ENCODE measurements at places on chromosomes 3 and 15.

- no peak for DNase-seq
These were observed 59.0 kb downstream of the FRMD4B start for GRCh38 chr3:69326855-69327300.

- no peak for DNase-seq
These were observed 29.3 kb downstream of the UBE2E1 start for GRCh38 chr3:23835087-23835486.

DNA sequence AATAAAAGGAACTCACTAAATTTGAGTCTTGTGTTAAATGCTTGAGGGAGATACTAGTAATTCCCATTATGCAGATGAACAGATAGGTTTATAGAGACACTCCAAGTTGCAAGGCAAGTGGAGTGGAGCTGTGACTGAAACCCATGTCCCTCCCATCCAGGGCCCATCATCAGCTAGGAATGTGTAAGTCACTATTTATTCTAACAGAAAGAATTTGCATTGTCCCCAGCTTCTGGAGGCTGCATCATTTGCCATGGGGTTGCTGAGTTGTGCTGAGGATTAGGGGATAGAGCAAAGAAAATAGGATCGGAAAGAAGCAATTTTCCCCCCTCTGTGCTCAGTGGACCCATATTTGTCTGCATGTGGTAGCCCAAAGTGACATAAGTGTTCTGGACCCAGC, 197.4 kb upstream of the RGMA start:
- DNase-seq, result no peak

DNA sequence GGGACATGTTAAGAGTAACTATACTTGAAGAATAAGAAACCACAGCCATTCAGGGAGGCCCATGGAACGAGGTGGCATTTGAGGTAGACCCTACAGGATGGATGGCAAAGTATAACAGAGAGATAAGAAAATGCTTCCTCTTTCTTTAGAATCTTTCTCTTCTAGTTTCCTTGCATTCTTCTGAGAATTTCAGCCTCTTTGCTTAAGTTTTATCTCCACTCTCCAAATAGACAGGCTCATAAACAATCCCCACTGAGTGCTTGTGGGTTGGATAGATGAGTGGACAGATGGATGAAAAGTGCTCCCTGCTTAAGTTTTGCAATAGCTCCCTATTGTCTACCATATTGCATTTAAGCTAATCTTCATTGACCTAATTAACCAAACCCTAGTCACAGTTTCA, 103.7 kb downstream of the MEX3B start:
- DNase-seq, result no peak

DNA sequence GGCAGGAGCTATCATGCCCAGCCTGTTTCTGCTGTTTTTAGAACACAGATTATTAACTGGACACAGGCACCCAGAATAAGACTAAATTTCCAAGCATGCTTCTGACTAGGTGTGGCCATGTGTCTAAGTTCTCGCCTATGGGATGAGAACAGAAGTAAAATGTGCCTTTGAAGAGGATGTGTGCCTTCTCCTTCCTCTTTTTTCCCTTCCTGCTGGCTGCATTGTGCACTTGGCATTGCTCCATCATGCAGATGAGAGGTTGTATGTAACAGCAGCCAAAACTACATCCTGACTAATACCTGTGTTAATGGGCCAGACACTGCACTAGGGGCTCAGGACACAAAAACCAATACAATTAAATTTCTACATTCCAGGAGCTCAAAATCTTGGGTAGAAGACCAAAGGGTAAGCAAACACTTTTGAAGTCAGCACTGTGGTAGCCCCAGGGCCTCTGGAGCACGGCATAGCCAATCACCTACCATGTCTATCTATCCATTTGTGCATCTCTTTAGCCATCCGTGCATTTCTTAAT, 40.9 kb upstream of the RNU6-1 start:
- DNase-seq, result peak; percentile 79

DNA sequence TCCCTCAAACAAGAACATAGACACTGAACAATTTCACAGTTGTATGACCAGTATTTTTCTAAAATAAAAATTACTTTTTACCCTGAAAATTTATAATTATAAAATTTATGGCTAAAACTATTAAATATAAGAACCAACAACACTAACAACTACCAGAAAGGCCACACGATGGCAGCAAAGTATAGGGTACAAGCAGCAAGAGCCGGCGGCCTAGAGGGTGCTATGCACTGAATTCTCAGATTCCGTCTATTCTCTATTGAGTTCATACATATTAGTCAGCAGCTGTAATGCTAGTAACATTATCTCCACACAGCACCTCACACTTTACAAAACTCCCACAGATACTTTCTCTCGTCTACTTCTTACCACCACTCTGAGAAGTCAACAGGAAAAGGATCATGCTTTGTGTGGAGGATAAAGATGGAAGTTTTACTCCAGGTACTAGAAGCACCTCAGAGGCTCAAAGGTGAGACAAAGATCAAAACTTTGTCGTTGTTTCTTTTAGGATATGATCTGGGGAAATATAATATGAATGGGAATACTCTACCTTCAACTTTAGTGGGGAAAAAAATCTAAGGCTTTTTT, 160.5 kb downstream of the FGF12 start:
- DNase-seq, result peak; percentile 77

DNA sequence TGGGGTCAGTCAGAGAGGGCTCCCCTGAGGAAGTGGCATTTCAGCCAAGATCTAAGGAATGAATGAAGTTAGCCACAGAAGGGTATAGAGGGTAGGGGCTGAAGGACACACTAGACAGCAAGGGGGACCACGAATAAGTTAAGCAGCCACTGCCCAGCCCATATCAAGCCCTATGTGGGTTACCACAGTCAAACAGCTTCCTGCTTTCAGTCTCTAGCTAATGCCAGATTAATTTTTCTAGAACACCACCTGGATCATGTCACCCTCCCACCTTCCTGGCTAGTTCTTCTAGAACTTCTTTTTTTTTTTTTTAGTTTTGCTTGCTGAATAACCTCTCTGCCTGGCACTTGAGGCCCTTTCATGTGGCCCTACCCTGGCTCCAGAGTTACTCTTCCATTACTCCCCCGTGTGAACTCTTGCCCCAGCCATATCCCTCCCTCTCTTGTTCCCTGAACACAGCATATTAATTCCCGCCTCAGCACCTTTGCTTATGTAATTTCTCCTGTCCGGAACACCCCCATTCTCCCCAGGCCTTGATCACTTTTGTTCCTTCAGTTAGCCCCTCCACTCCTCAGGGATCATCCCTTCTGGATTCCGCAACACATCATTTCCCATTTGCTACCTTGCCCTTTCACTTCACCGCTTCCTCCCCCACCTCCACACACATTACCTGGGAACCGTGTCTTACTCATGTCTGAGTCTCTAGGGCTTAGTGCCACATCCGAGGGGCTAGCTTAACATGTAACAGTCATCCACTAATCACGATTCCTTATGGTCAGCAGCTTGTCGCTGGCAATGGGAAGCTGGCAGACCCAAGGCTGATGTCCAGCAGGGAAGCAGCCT, 20.6 kb upstream of the BNC1 start:
- no peak for DNase-seq

- DNase-seq, result no peak
These were observed 25.4 kb upstream of the EDEM1 start for GRCh38 chr3:5162102-5162501.

DNA sequence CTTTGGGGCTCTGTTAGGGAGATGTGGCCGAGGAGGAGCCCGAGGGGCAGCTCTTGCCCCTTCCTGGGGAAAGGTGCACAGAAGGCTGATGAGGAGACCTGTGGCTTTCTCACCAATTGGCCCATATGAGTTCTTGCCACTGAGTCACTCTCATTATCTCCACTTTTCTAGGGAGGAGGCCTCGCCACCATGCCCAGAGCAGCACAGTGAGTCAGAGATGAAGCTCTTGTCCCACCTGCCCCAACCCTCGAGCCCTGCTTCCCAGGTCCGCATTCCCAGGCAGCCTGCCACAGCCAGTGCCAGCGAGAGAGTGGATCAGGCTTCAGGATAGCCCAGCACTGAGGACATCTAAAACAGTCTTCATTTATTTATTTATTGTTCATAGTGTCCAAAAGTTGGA, 53.5 kb downstream of the AMOTL2 start:
- DNase-seq, result no peak

- DNase-seq, result no peak
These were observed 119.3 kb upstream of the CCNL1 start for GRCh38 chr3:157279237-157279636.

Data from Right ventricle myocardium inferior (tissue), 1 donor.